Osteoblast (primary cell): ENCODE measurements at places on chromosomes 2 and 18.
A peak's percentile ranks its signal among the peaks of the same experiment; 100 is the strongest.

GRCh38 chr2:636641-637405 lies 40.4 kb downstream of the TMEM18 start:
- DNase-seq, result peak; percentile 95
- no peaks in the 10 kb centered on the region for H3K27me3 ChIP-seq
- no peak overlapping the region for H3K27ac ChIP-seq
- H3K4me3 ChIP-seq, result peak overlapping the region; percentile 17
- H3K4me1 ChIP-seq, result no peaks in the 10 kb centered on the region

- H3K27me3 ChIP-seq, result no peaks in the 10 kb centered on the region
- peaks cover 53% of the 10 kb centered on the region for H3K4me1 ChIP-seq
- peaks cover 98% of the 10 kb centered on the region for H3K36me3 ChIP-seq
- DNase-seq, result peak; percentile 97
Measured at GRCh38 chr2:28408764-28409599, 16.3 kb downstream of the FOSL2 start.

- no peaks in the 10 kb centered on the region for H3K36me3 ChIP-seq
- H3K27me3 ChIP-seq, result no peaks in the 10 kb centered on the region
- no peak overlapping the region for H3K27ac ChIP-seq
Measured at GRCh38 chr2:54499661-54500060, 43.5 kb downstream of the SPTBN1 start.

DNA sequence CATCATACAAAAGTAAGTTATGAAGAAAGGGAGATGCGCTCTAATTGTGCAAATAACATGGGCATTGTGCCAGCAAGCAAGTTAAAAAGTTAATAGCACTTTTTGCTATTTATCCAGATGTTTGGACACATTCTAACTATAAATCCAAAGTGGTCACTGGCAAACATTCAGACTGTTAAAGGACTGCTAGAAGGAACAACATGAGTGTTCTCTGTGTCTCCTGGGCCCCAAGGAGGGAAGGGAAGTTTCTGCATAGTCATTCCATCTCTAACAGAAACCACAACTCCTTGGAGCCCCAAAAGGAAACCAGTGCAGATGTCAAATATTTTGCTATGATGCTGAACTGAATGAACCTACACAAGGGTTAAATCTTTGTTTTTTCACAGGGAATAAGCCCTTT lies 213.3 kb upstream of the HNRNPA3 start:
- H3K27me3 ChIP-seq, result no peaks in the 10 kb centered on the region
- H3K4me1 ChIP-seq, result no peaks in the 10 kb centered on the region
- H3K36me3 ChIP-seq, result no peaks in the 10 kb centered on the region
- no peak overlapping the region for H3K27ac ChIP-seq
- H3K4me3 ChIP-seq, result no peak overlapping the region
- DNase-seq, result peak; percentile 85

- no peak overlapping the region for H3K27ac ChIP-seq
- H3K4me1 ChIP-seq, result peaks cover 1% of the 10 kb centered on the region
- H3K4me3 ChIP-seq, result no peak overlapping the region
- H3K27me3 ChIP-seq, result no peaks in the 10 kb centered on the region
- DNase-seq, result no peak
- no peaks in the 10 kb centered on the region for H3K36me3 ChIP-seq
Measured at GRCh38 chr18:63258749-63259566, 60.6 kb downstream of the BCL2 start.

DNA sequence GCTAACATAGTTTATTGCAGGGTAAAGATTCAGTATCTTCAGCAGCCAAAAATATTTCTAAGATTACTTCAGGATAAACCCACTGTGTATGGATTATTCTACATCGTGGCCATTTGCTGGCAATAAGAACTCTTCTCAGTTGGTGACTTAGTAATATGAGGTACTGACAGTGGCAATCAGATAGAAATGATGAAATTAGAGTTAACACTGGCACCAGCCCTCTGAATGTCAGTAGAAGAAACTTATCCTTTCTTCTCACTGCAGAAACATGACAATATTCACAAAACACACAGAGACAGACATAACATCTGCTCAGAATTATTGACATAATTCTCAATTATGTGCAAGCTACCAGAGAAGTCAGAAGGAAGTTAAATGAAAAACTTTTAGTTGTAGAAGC lies 246.3 kb upstream of the COL3A1 start:
- H3K4me3 ChIP-seq, result no peak overlapping the region
- DNase-seq, result no peak
- H3K4me1 ChIP-seq, result peaks cover 3% of the 10 kb centered on the region
- H3K36me3 ChIP-seq, result no peaks in the 10 kb centered on the region
- H3K27ac ChIP-seq, result no peak overlapping the region
- H3K27me3 ChIP-seq, result no peaks in the 10 kb centered on the region

DNA sequence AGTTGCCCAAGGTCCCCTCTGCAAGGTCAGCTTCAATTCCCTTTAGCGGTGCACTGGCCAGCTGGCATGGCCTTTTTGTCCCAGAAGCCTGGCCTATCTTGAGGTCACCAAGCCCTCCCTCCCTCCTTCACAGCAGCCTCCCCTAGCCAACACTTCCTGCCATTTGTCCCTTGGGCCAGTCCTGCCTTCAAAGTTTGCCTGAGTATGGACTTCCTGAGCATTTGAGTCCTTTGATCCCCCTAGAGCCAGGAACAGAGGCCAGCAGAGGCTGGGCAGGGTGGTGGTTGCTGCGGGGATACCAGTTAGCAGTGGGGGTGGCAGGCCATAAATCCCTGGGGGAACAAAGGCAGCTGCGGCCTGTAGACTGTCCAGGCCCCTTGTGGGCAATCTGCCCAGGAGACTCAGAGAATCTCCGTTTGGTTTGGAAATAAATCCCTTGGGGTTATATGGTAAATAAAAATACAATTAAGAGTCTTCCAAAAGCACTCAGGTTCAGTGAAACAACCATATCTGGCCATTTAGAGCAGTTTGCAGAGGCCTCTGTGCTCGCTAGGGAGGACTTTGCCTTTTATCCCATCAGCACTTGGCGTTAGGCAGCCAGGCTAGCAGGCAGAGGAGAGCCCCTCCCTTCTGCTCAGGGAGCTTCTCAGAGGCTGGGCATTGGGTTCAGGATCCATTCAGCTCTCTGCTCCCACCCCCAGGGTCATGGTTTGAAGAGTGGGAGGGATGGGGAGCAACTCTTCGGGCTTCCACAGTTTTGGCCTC lies 3.1 kb upstream of the HES6 start:
- H3K4me1 ChIP-seq, result no peaks in the 10 kb centered on the region
- no peak for DNase-seq
- H3K4me3 ChIP-seq, result no peak overlapping the region

GRCh38 chr18:49591271-49591670 lies 29.4 kb downstream of the LIPG start:
- H3K27ac ChIP-seq, result no peak overlapping the region
- no peaks in the 10 kb centered on the region for H3K4me1 ChIP-seq
- H3K27me3 ChIP-seq, result peaks cover 3% of the 10 kb centered on the region

- H3K27ac ChIP-seq, result no peak overlapping the region
- H3K27me3 ChIP-seq, result no peaks in the 10 kb centered on the region
- no peaks in the 10 kb centered on the region for H3K4me1 ChIP-seq
- no peaks in the 10 kb centered on the region for H3K36me3 ChIP-seq
- no peak overlapping the region for H3K4me3 ChIP-seq
Measured at GRCh38 chr2:107931412-107931811, 54.9 kb upstream of the SLC5A7 start.

DNA sequence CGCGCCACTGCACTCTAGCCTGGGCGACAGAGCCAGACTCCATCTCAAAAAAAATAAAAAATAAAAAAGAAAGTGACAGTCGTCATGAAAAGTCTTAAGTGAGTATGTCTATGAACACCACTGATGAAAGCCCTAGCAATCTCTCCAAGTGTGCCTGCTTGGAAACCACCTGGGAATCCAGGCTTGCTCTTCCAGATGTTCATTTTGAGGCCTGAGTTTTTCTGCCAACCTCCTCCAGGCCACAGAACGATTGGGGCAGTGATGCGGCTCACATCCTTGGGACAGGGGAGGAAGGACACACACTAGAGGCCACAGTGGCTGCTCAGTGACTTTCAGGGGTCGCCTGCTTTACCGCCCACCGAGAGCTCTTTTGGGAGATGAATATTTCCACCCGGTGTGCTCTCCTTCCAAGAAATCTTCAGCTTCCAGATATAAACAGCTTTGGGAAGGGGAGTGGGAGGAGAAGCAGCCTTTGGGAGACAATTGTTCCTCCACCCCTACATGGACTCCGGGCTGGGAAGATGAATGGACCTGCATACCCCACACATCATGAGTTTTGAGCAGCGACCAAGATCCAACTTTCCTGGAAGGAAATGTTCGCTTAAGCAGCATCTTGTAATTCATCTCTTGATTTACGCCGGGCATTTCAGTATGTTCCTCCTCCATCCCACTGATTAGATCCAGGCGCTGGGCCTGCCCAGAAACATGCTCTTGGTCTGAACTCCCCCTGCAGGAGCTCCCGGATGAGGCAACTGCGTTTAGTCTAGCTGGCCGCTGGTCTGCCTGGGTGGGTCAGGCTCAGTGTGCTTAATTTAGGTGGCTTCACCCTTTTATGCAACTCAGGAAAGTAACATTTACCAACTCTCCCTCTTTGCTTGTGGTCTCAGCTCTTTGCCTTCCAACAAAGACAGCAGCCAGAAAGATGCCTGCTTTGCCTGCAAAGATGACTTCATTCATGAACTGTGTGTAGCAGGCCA lies 6.2 kb upstream of the ARMC9 start:
- peaks cover 28% of the 10 kb centered on the region for H3K4me1 ChIP-seq
- H3K27ac ChIP-seq, result peak overlapping the region; percentile 40
- no peak overlapping the region for H3K4me3 ChIP-seq
- peak; percentile 92 for DNase-seq
- H3K36me3 ChIP-seq, result no peaks in the 10 kb centered on the region

DNA sequence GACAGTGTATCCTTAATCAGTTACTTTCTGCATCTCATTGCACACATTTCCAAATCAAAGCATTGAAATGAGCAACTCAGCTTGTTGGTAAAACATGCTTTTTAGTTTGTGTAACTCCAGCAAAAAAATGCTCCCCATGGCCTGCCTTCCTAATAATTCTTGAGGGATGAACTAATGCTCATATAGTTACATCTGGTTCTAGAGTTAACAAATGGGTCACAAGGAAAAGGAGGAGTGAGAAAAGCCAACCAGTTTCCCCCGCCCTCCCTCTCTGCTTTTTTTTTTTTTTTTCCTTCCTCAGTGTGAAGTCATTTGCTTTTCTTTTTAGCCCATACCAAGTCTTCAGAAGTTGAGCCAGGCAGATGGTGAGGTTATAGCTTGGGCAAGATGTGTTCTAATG lies 231.7 kb downstream of the MTX2 start:
- no peaks in the 10 kb centered on the region for H3K36me3 ChIP-seq
- peaks cover 5% of the 10 kb centered on the region for H3K4me1 ChIP-seq
- H3K4me3 ChIP-seq, result no peak overlapping the region

- no peak overlapping the region for H3K4me3 ChIP-seq
- no peaks in the 10 kb centered on the region for H3K36me3 ChIP-seq
- peaks cover 9% of the 10 kb centered on the region for H3K27me3 ChIP-seq
- peak; percentile 48 for DNase-seq
Measured at GRCh38 chr2:96104487-96104861, 11.9 kb downstream of the ADRA2B start.

DNA sequence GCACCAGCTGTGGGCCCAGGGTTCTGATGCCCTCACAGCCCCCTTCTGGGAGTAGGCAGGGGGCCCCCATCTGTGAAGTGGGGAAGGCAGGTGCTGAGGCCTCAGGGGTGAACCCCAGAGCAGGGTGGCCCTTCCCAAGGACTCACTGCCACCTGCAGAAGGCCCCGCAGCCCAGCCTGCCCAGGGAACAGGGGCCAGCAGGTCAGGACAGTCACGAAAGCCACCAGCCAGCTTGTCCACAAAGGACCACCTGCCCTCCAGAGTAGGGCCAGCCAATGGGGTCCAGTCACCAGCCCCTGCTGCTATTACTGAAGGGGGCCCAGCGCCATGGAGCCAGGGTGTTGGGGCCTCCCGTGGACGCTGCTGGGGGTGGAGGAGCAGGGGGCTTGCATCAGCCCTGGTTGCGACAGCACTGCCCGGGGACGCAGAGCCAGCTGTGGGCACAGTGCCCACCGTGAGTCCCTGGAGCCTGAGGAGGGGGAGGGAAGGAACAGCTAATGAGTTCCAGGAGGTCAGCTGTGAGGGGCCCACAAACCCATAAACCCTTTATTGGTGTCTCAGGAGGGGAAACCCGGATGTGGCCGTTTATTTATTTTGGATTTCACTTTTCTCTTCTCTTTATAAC lies 11.5 kb upstream of the SNED1 start:
- H3K27me3 ChIP-seq, result no peaks in the 10 kb centered on the region
- H3K27ac ChIP-seq, result no peak overlapping the region
- peak; percentile 92 for DNase-seq
- no peak overlapping the region for H3K4me3 ChIP-seq
